ENCODE measurements at places on chromosomes 2 and 18. TPM values are rescaled to one million over a fixed set of nuclear protein-coding genes. Genes with fewer than 3 reads are reported as not detected.

ACADL gene
- total RNA-seq: 0.55 TPM

NEUROD1 gene
- total RNA-seq: 33.3 TPM

DNA sequence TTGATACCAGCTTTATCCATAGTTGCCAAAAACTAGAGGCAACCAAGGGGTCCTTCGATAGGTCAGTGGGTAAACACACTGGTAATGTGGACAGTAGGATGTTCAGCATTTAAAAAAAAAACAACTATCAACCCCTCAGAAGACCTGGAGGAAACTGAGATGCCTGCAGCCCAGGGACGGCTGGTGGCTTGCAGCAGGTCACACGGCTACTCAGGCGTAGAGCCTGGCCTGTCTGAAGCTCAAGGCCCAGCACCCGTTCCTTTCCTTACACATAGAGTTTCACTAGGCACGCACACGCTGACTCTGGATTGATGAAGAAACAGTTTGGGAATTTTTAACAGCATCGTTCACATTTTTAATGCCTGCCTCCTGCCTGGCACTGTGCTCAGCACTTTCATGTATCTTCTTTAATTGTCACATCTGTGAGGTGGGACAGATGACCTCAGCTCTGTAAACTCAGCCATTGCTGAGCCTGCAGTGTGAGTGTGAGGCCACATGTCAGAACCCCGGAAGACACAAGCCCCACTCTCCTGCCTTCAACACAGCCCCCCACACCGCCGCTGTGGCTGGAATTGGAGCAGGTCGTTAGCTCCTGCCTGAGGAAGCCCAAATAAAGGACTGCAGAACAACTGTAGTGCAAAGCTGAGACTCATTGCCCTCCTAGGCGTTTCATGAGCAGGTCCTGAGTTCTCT lies 40.7 kb downstream of the TRAPPC12 start:
- H3K4me1 ChIP-seq: peaks cover 8% of the 10 kb centered on the region
- H3K27me3 ChIP-seq: no peaks in the 10 kb centered on the region
- no peak for DNase-seq
- H3K27ac ChIP-seq: no peak overlapping the region

GRCh38 chr2:207616185-207616584 lies 9.0 kb downstream of the METTL21A start:
- H3K27ac ChIP-seq: no peak overlapping the region
- H3K27me3 ChIP-seq: no peaks in the 10 kb centered on the region
- DNase-seq: no peak
- no peak overlapping the region for H3K4me3 ChIP-seq
- H3K4me1 ChIP-seq: peaks cover 3% of the 10 kb centered on the region

DNA sequence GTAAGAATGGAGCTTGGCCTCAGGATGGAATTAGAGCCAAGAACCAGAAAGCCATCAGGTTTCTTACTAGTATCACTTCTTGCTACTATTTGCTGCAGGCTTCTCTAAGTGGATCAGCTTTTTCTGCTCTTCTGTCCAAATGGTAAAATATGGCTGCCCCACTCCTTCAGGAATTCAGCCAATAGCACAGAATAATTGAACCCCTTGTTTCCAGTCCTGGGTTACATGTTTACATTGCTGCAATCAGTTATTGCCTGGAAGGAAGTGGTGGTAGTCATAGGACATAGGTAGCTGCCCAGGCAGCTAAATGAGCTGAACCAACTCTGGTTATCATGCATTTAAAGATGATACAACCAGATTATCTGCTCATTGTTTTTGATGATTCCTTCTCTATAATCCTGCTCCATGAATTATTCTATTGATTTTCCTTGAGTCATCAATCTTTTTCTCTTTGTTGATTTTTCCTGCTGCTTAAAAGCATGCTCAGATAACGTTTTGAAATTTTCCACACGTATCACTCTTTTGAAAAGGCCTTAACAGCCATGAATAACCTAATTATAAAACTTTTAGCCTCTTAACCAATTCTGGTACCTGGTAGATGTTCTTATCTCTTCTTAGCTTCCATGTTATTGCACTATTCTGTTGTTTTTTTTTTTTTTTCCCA lies 12.6 kb downstream of the AGPS start:
- DNase-seq: no peak
- peaks cover 9% of the 10 kb centered on the region for H3K36me3 ChIP-seq
- H3K4me1 ChIP-seq: peaks cover 23% of the 10 kb centered on the region
- H3K27ac ChIP-seq: peak overlapping the region; percentile 51
- no peaks in the 10 kb centered on the region for H3K27me3 ChIP-seq

- no peak for DNase-seq
- no peaks in the 10 kb centered on the region for H3K27me3 ChIP-seq
- peaks cover 33% of the 10 kb centered on the region for H3K4me1 ChIP-seq
Observed at GRCh38 chr18:11948852-11949523, 32.3 kb upstream of the IMPA2 start.

- no peaks in the 10 kb centered on the region for H3K36me3 ChIP-seq
- H3K4me3 ChIP-seq: no peak overlapping the region
- no peak overlapping the region for H3K27ac ChIP-seq
- no peaks in the 10 kb centered on the region for H3K27me3 ChIP-seq
Observed at GRCh38 chr2:181977661-181978350, 7.8 kb upstream of the PPP1R1C start.

DNA sequence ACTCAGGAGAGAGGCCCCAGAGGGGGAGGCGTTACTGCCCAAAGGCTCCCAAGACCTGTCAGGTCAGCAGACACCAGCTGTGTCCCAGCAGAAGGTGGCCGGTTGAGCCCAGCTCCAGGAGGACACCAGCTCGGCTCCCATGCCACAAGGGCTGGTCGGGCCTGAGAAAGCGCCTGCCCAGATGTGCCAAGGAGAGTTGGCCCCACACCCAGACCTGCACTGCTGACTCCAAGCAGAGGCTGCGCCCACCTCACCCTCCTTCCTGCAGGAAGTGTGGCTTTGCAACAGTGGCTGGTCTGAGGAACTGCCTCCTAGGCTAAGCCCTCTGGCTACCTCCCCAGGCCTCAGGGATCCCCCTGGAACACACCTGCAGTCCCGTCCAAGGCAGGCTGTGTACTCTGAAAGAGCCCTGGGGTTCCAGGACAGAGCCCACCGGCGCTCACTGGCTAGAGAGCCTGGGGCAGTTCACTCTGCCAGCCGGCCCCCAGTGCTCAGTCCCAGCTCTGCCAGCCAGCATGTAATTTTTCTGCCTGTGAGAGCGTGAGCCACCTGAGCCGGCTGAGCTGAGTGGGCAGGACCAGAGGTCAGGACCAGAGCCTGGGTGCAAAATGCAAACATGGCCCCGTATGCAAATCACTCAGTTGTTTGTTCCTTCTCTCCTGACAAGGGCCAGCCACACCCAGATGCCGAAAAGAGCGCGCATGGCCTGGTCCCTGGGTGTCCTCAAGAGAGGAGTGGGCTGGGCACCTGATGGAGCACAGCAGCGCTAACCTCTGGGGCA lies 36.9 kb upstream of the PTMA start:
- no peak overlapping the region for H3K27ac ChIP-seq
- no peaks in the 10 kb centered on the region for H3K36me3 ChIP-seq
- H3K4me1 ChIP-seq: peaks cover 19% of the 10 kb centered on the region
- no peaks in the 10 kb centered on the region for H3K27me3 ChIP-seq

COL6A3 gene
- total RNA-seq: 1.0 TPM

REG3A gene
- total RNA-seq: not detected

DNA sequence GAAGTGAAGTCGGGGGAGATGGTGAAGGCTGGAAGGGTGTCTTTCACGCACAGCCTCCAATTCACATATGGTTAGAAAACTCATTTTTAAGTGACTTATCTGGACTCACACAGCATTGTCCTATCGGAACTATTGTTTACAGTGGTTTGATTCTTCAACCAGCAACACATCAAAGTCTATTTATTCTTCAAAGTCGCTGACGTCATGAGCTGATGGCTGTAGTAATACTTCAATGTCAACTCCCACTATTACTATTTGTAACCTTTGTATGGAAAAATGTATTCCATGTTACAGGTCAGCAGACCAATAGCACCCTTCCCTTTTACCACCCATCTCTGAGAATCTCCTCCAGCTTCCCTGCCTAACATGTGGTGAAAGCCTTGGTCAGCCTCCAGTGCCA lies 47.8 kb upstream of the TMEM163 start:
- H3K27me3 ChIP-seq: peaks cover 3% of the 10 kb centered on the region
- no peaks in the 10 kb centered on the region for H3K4me1 ChIP-seq
- no peaks in the 10 kb centered on the region for H3K36me3 ChIP-seq

- H3K27ac ChIP-seq: no peak overlapping the region
- no peak for DNase-seq
- peaks cover 22% of the 10 kb centered on the region for H3K36me3 ChIP-seq
- H3K4me3 ChIP-seq: no peak overlapping the region
Observed at GRCh38 chr18:48922801-48923730, 27.7 kb downstream of the SMAD7 start.

GRCh38 chr2:138777996-138778395 lies 2.2 kb downstream of the NXPH2 start:
- peaks cover 41% of the 10 kb centered on the region for H3K27me3 ChIP-seq
- H3K27ac ChIP-seq: peak overlapping the region; percentile 12
- H3K36me3 ChIP-seq: no peaks in the 10 kb centered on the region
- peaks cover 36% of the 10 kb centered on the region for H3K4me1 ChIP-seq

DNA sequence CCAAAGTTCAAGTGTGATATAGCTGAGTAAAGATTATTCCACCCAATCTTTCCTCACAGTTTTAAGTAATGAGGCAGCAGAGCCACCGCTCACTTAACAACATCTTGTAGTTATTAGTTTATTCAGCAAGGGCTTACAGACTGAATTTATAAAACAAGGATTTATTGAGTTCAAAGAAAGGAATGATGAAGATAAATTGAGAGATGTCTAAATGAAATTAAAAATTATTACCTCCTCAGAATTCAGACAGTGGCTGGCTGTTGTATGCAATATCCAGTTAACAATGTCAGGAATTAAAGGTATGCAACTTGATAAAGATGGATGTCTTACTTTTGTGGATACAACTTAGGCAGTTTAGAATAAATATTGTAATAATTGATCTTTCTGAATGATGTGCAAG lies 927.3 kb upstream of the CDH2 start:
- no peak overlapping the region for H3K4me3 ChIP-seq
- no peaks in the 10 kb centered on the region for H3K27me3 ChIP-seq
- no peak overlapping the region for H3K27ac ChIP-seq
- peaks cover 2% of the 10 kb centered on the region for H3K36me3 ChIP-seq
- H3K4me1 ChIP-seq: peaks cover 28% of the 10 kb centered on the region

TTC32 gene
- 15.6 TPM for total RNA-seq

GRCh38 chr2:240433973-240434727 lies 1.3 kb upstream of the GPC1 start:
- no peak overlapping the region for H3K27ac ChIP-seq
- peak overlapping the region; percentile 74 for H3K4me3 ChIP-seq
- H3K36me3 ChIP-seq: no peaks in the 10 kb centered on the region
- H3K27me3 ChIP-seq: peaks cover 15% of the 10 kb centered on the region
- no peak for DNase-seq
- no peaks in the 10 kb centered on the region for H3K4me1 ChIP-seq

- no peak overlapping the region for H3K4me3 ChIP-seq
- DNase-seq: no peak
- no peaks in the 10 kb centered on the region for H3K27me3 ChIP-seq
- no peak overlapping the region for H3K27ac ChIP-seq
- no peaks in the 10 kb centered on the region for H3K4me1 ChIP-seq
- no peaks in the 10 kb centered on the region for H3K36me3 ChIP-seq
Observed at GRCh38 chr2:223285370-223286265, 233.6 kb downstream of the KCNE4 start.

GRCh38 chr2:159903443-159904126 lies 105.6 kb upstream of the CD302 start:
- H3K36me3 ChIP-seq: no peaks in the 10 kb centered on the region
- H3K27ac ChIP-seq: no peak overlapping the region
- peak overlapping the region; percentile 56 for H3K4me3 ChIP-seq
- H3K4me1 ChIP-seq: peaks cover 1% of the 10 kb centered on the region
- no peak for DNase-seq

ABHD1 gene
- 0.34 TPM for total RNA-seq

DNA sequence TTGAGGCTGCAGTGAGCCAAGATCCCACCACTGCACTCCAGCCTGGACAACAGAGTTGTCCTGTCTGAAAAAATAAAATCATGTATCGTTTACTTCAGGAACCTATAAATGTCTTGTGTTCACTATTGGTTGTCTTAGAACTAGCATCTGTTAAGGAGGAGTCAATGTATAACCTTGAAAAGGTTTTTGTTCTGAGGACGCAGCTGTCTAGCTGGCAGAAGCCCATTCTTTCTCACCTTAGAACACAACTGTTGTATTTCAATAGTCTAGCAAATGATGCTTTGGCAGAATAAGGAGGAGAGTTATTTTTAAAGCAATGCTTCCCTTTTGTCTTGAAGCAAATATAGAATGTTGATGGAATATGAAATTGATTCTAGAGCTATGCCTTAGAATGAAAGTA lies 21.1 kb downstream of the EPB41L5 start:
- DNase-seq: no peak
- no peak overlapping the region for H3K27ac ChIP-seq
- H3K4me1 ChIP-seq: peaks cover 26% of the 10 kb centered on the region
- H3K36me3 ChIP-seq: peaks cover 13% of the 10 kb centered on the region

DNA sequence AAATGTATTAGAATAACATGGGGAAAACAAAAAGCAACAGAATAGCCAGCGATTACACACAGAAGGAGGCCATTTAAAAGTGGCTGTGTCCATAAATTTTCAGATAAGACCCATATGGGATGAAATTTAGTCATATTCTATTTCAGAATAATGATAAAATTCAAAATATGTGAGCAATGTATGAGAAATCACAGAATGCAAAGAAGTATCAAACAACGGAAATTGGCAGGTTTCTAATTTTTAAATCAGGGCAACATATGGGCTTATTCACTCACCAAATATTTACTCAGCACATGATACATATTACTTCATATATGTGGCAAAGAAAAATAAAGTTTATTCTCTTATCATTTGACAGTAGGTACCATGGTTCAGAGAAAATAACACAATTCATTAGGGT lies 208.5 kb downstream of the GRB14 start:
- H3K27me3 ChIP-seq: no peaks in the 10 kb centered on the region
- H3K4me1 ChIP-seq: no peaks in the 10 kb centered on the region
- no peak for DNase-seq
- no peaks in the 10 kb centered on the region for H3K36me3 ChIP-seq
- no peak overlapping the region for H3K4me3 ChIP-seq

- H3K27me3 ChIP-seq: no peaks in the 10 kb centered on the region
- peak; percentile 34 for DNase-seq
- no peak overlapping the region for H3K4me3 ChIP-seq
- H3K27ac ChIP-seq: peak overlapping the region; percentile 74
Observed at GRCh38 chr2:241666627-241667400, 19.8 kb downstream of the DTYMK start.

- H3K4me1 ChIP-seq: peaks cover 25% of the 10 kb centered on the region
- H3K27ac ChIP-seq: no peak overlapping the region
- no peak overlapping the region for H3K4me3 ChIP-seq
Observed at GRCh38 chr2:208619993-208620392, 213.4 kb downstream of the PTH2R start.

- peak; percentile 58 for DNase-seq
- H3K4me3 ChIP-seq: no peak overlapping the region
- H3K27ac ChIP-seq: no peak overlapping the region
- H3K4me1 ChIP-seq: peaks cover 28% of the 10 kb centered on the region
- no peaks in the 10 kb centered on the region for H3K27me3 ChIP-seq
Observed at GRCh38 chr2:67840460-67841068, 222.2 kb downstream of the C1D start.

AKAIN1 gene
- not detected for total RNA-seq

- H3K4me1 ChIP-seq: peaks cover 10% of the 10 kb centered on the region
- DNase-seq: no peak
- H3K4me3 ChIP-seq: no peak overlapping the region
- no peaks in the 10 kb centered on the region for H3K36me3 ChIP-seq
- no peak overlapping the region for H3K27ac ChIP-seq
- no peaks in the 10 kb centered on the region for H3K27me3 ChIP-seq
Observed at GRCh38 chr2:214361116-214361515, 49.7 kb upstream of the VWC2L start.
